ENCODE measurements at places on chromosomes 12 and 14.

DNA sequence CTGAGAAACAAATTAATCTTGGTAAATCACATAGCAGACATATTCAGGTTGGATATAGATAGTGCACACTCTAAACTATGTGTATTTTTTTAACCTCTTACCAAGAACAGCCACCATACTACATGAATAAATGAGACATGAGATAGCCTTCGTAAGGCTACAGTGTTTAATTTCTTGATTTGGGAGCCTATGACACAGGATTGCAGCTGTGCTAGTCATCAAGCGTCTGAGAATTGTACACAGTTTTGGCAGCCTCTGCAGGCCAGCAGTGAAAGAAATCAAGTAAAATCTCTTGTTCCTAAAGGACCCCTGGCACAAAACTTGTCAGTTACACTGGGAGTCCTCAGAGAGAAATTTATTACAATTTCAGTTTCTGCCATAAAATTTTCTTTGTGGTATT is 236.1 kb downstream of the C12orf50 start:
- no peak for DNase-seq

DNA sequence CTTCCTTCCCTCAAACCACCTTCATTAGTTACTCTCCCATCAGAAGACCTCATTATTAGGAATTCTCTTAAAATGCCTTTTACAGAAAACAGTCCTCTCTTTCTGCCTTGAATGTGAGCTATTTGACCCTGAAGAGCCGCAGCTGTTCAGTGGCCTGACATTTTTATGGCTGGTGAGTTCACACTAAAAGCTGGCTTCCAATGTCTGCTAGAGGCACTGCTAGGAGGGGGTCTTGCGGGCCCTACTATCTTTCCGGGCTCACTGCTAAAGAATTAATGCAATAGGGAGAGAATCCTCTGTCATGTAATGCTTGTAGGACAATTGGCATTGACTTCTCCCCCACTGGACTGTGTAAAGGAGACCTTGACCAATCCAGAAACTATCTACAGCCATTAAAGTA is 87.7 kb downstream of the GPR135 start:
- DNase-seq: no peak

DNA sequence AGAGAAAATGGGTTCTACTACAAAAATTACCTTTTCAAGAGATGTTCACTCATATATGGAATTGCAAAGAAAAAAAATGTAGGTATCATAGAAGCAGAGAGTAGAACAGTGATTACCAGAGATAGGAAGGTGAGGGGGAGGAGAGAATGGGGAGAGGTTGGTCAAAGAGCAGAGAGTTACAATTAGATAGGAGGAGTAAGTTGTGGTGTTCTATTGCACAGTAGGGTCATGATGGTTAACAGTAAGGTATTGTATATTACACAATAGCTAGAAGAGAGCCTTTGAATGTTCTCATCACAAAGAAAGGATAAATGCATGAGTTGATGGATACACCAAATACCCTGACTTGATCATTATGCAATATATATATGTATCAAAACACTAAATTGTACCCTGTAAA is 145.8 kb downstream of the TMEM117 start:
- DNase-seq: no peak

- DNase-seq: no peak
Observed at GRCh38 chr14:81276073-81277069, 55.6 kb upstream of the GTF2A1 start.

DNA sequence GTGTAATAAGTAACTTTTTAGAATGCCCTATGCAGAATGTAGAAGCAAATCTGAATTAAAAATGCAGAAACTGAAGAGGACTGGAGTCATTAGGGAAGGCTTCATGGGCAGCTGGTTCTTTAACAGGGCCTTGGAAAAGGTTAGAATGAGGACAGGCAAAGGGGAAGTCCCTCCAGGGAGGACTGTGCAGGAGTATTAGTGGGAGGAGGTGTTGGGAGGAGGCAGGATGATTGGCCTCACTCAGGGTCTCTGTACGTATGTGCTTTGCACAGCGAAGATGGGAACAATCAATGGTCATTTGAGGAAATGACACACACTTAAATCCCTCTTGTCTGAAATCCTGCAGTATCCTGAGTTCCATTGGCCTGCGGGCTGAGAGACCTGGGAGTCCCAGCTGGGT is 119.7 kb downstream of the PTCSC3 start:
- no peak for DNase-seq

DNA sequence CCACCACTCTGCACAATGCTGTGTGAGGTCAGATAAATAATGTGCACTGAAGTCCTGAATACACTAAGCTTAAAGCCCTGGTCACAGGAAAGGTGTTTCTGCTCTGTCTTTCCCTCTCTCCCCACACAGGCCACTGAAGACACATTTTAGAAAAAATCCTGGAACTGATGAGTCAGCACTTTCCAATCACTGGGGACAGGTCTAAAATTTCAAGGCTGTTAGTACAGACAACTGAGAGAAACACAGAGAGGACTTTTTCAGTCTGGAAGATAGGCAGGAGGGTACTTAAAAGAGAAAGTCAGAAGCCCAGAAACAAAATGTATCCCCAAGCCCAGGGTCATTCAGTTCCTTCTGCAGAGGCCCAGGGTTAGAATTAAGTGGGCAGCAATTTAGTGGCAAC is 333.9 kb upstream of the CCDC196 start:
- no peak for DNase-seq

Data from non-pigmented ciliary epithelial cell (primary cell).